Tibial artery (tissue), 4 donors: ENCODE measurements at places on chromosomes 12 and 14.

DNA sequence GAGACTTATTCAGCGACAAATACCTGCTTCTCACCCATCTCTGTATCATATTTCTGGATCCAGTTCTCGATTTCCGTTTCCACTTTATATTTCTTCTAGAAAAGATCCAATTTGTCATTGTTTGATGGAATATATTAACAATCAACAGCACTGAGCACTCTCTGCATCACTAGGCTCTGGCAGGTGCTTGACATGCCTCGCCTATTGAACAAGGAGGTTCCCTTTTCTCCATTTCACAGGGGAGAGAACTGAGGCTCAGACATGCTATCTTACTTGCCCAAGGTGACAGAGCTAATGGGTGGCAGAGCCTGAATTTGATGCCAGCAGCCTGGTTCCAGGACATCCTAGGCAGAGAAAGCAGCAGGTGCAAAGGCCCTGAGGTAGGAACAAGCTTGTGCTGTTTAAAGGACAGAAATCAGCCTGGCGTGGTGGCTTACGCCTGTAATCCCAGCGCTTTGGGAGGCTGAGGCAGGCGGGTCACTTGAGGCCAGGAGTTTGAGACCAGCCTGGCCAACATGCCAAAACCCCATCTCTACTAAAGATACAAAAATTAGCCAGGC lies 12.1 kb downstream of the RITA1 start:
- no peak for DNase-seq
- no peaks in the 10 kb centered on the region for H3K27me3 ChIP-seq
- H3K4me1 ChIP-seq: peaks cover 20% of the 10 kb centered on the region
- H3K36me3 ChIP-seq: no peaks in the 10 kb centered on the region

DNA sequence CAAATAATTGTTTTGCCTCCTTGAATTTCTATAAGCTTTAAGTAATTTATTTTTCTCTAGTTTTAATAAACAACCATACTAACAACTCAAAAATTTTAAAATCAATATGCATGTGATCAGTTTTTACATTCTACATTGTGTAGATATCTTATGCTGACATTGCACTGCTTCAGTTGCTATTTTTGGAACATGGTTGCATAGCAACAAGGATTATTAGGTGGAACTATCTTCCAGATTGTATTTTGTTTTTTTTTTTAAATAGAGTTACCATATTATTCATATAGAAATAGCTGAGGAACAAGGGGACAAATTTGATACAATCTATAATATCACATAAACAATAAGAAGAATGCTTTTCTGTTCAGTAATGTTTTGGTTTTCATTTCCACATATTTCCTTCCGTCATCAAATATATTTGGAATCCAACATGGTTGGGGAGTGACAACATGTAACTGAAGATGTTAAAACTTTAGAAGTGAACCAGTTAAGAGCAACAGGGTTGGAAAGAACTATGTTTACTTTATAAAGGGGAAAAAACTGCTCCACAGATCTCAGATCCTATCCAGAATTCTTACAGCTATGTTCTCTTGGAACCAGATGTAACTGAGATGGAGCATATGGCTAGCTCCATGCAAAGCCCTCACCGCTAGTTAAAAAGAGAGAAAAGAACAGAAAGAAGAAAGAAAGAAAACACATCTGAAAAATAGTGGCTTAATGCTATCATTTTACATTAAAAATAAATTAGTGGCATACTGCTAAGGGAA lies 235.5 kb downstream of the NELL2 start:
- no peaks in the 10 kb centered on the region for H3K27me3 ChIP-seq
- no peaks in the 10 kb centered on the region for H3K4me1 ChIP-seq
- no peaks in the 10 kb centered on the region for H3K36me3 ChIP-seq
- no peak overlapping the region for H3K27ac ChIP-seq
- no peak for DNase-seq

GRCh38 chr12:91059211-91059610 lies 1.4 kb upstream of the KERA start:
- no peak for DNase-seq
- no peaks in the 10 kb centered on the region for H3K27me3 ChIP-seq
- H3K36me3 ChIP-seq: no peaks in the 10 kb centered on the region
- no peaks in the 10 kb centered on the region for H3K4me1 ChIP-seq

GRCh38 chr14:97777622-97778355 lies 980.6 kb downstream of the VRK1 start:
- no peak overlapping the region for H3K27ac ChIP-seq
- peaks cover 4% of the 10 kb centered on the region for H3K27me3 ChIP-seq
- no peaks in the 10 kb centered on the region for H3K36me3 ChIP-seq
- no peaks in the 10 kb centered on the region for H3K4me1 ChIP-seq
- no peak overlapping the region for H3K4me3 ChIP-seq
- DNase-seq: no peak

DNA sequence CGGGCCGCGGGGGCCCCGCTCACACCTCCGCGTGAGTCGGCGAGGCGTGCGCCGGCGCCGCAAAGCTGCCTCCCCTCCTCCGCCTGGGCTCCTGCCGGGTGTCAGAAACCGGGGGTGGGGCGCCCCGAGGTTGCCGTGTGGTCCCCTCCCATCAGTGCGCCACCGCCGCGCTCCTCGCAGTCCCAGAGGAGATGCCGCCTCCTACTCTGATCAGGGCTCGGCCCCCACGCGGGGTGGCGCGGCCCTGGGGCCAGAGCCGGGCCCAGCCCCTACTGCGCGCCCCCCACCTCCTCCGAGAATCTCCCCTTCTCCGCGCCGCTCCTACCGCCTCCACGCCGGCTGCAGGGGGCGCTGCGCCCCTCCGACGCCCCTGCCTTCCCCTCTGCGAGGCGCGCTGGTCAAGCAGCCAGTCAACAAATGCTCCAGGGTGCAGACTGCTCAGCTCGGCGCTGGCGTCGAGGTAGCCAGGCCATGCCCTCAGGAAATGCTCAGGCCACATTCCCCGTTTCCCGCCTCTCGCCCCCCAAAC lies 467 bp upstream of the JAG2 start:
- H3K4me3 ChIP-seq: peak overlapping the region; percentile 47
- H3K4me1 ChIP-seq: peaks cover 31% of the 10 kb centered on the region
- peaks cover 55% of the 10 kb centered on the region for H3K27me3 ChIP-seq
- H3K27ac ChIP-seq: no peak overlapping the region
- DNase-seq: no peak

- H3K36me3 ChIP-seq: no peaks in the 10 kb centered on the region
- H3K27ac ChIP-seq: no peak overlapping the region
- no peaks in the 10 kb centered on the region for H3K27me3 ChIP-seq
These were observed 38.9 kb downstream of the RASSF8 start for GRCh38 chr12:25997201-25997963.

DNA sequence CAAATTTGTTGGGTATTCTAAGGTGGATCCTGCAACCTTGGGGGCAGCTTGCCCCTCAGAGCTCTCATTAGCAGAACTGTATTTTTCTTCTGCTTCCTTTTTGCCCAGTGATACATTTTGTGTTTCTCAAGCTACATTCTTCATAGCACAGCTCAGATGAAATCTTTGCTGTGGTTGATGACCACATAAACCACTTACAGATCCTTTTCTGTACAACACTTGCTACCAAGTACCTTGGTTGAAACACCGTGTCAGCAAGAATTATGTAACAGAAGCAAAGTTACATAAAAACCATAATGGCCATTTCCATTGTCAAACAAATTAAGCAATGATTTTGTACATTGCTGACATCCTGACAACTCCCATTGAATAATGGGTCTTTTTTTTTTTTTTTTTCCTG lies 9.7 kb upstream of the PLBD1 start:
- no peaks in the 10 kb centered on the region for H3K27me3 ChIP-seq
- no peaks in the 10 kb centered on the region for H3K4me1 ChIP-seq
- no peak overlapping the region for H3K27ac ChIP-seq
- DNase-seq: no peak
- no peak overlapping the region for H3K4me3 ChIP-seq

DNA sequence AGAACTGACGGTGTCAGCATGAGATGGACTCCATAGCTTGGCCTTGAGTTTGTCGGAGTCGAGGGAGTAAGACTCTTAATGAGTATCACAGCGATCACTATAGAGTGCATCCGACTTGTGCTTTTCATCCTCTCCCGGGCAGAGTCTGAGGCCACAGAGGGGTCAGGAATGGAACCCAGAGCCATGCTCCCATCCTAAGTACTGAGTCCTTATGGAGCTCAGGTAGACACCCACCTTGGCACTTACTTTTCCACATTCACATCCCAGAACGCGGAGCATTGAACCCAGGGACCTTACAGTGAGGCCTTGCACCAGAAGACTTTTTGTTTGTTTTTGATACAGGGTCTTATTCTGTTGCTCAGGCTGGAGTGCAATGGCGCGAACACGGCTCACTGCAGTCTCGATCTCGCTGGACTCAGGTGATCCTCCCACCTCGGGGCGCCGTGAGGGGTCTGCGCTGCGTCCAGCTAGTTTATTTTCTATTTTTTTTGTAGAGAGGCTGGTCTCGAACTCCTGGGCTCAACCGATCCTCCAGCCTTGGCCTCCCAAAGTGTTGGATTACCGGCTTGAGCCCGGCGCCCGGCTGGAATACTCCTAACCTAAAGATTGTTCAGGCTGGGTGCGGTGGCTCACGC lies 719 bp upstream of the SRSF9 start:
- H3K4me3 ChIP-seq: peak overlapping the region; percentile 98
- no peaks in the 10 kb centered on the region for H3K4me1 ChIP-seq
- no peaks in the 10 kb centered on the region for H3K27me3 ChIP-seq
- H3K27ac ChIP-seq: peak overlapping the region; percentile 93
- peaks cover 3% of the 10 kb centered on the region for H3K36me3 ChIP-seq

DNA sequence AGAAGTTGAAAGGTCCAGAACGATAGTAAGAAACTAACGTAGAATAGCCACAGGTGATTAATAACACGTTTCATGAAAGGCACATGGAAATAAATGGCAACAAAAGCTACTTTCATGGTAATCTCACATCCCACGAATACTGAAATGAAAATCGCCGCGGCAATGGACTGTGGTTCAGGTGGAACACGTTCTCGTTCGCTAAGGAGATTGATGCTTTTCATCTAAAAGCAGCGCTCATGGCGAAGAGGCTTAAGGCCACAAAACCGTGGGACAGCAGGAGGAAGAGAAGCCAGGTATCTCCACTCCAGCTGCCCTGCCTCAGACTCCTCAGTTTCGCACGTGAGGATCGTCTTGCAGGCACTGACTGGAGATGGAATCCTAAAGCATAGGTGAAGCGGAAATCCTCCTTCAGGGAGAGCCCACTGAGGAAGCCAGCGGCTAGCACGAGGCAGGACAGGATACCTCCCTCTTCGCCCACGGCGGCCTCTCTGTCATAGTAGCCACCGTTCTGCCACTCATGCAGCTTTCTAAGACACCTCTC lies 696 bp upstream of the GPHN start:
- no peaks in the 10 kb centered on the region for H3K27me3 ChIP-seq
- peak overlapping the region; percentile 95 for H3K27ac ChIP-seq
- no peaks in the 10 kb centered on the region for H3K36me3 ChIP-seq
- DNase-seq: no peak

GRCh38 chr12:64729909-64730587 lies 29.2 kb downstream of the GNS start:
- H3K4me1 ChIP-seq: peaks cover 21% of the 10 kb centered on the region
- no peaks in the 10 kb centered on the region for H3K27me3 ChIP-seq
- H3K27ac ChIP-seq: no peak overlapping the region
- no peak overlapping the region for H3K4me3 ChIP-seq

- H3K36me3 ChIP-seq: no peaks in the 10 kb centered on the region
- no peak overlapping the region for H3K27ac ChIP-seq
- H3K4me1 ChIP-seq: no peaks in the 10 kb centered on the region
These were observed 76.5 kb downstream of the VCPKMT start for GRCh38 chr14:50039734-50040400.

- H3K27ac ChIP-seq: no peak overlapping the region
- H3K4me3 ChIP-seq: no peak overlapping the region
- H3K36me3 ChIP-seq: no peaks in the 10 kb centered on the region
- no peaks in the 10 kb centered on the region for H3K27me3 ChIP-seq
- H3K4me1 ChIP-seq: no peaks in the 10 kb centered on the region
- DNase-seq: no peak
These were observed 21.9 kb downstream of the OR6J1 start for GRCh38 chr14:22622255-22622654.
